SJSA1 (cell line): ENCODE measurements at places on chromosomes 2 and 18.

- peak; percentile 51 for DNase-seq
Observed at GRCh38 chr18:62523631-62524439, 1.0 kb downstream of the ZCCHC2 start.

- DNase-seq = no peak
Observed at GRCh38 chr18:36427369-36427768, 129.9 kb downstream of the FHOD3 start.

- peak; percentile 98 for DNase-seq
Observed at GRCh38 chr2:237291138-237291792, 122.7 kb downstream of the COL6A3 start.

DNA sequence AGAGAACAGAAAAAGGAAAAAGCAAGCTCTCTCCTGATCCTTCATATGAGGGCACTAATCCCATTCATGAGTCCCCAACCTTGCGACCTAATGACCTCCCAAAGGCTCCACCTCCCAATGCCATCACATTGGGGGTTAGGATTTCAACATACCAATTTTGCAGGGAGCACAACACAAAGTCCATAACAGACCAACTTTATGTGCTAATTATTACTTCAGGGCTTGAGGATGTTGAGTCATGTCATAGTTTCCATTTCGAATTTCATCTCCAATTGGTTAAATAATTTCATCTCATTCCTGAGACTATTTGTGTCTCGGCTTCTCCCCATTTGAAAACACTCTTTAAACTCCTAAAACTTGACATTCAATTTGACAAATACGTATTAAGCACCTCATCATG is 69.9 kb upstream of the KLF7 start:
- no peak for DNase-seq

- DNase-seq = no peak
Observed at GRCh38 chr2:104434318-104434792, 419.6 kb upstream of the POU3F3 start.

DNA sequence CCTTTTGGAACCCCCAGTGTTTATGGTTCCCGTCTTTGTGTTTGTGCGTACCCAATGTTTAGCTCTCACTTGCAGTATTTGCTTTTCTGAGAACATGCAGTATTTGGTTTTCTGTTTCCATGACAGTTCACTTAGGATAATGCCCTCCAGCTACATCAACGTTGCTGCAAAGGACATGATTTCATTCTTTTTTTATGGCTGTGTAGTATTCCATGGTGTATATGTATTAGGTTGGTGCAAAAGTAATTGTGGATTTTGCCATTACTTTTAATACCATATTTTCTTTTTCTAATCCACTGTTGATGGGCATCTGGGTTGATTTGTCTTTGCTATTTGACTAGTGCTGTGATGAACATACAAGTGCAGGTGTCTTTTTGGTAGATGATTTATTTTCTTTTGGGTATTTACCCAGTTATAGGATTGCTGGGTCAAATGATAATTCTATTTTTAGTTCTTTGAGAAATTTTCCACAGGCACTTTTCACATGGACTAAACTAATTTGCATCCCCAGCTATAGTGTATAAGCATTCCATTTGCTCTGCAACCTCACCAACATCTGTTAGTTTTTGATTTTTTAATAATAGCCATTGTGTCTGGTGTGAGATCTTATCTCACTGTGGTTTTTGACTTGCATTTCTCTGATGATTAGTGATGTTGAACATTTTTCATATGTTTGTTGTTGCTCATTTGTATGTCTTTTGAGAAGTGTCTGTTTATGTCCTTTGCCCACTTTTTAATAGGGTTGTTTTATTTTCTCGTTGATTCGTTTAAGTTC is 63.6 kb downstream of the CERS6 start:
- peak; percentile 10 for DNase-seq

GRCh38 chr2:196478588-196478987 is 160.9 kb upstream of the CCDC150 start:
- DNase-seq = no peak

DNA sequence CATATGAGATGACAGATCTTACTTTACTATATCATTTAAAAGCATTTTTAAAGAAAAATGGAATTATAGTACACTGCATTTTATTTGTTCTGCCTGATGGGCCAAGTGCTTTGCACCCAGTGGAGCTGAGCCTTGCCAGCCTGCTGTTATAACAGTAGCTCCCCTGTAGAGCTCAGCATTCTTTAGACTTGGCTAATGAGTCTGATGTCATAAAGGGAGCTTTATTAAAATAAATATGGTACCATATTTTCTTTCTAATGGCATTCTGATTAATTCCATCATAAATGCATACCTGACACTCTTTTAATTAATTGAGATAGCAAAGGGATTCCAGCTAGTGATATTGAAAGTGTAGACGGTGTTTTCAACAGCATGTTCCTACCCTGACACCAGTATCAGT is 40.7 kb downstream of the PARD3B start:
- DNase-seq = no peak

GRCh38 chr2:150495993-150496627 is 8.6 kb upstream of the RND3 start:
- peak; percentile 76 for DNase-seq

DNA sequence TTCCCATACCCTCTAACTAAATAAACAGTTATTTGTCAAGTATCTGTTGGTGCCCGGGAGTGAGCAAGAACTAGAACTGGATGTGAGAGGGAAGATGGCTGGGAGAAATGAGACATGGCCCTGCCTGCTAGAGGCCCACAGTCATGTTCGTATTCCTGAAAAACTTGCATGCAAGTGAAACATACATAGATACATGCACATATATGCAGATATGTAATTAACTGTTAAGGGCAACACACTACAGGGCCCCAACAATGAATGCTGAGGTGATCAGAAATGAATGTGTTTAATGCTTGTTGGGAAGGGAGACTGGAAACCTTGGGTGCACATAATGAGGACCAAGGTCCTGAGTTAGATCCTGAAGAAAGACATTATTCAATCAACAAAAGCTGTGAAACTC is 49.8 kb downstream of the ADD2 start:
- DNase-seq = peak; percentile 2

GRCh38 chr18:31217038-31217849 is 54.6 kb upstream of the DSC1 start:
- no peak for DNase-seq

DNA sequence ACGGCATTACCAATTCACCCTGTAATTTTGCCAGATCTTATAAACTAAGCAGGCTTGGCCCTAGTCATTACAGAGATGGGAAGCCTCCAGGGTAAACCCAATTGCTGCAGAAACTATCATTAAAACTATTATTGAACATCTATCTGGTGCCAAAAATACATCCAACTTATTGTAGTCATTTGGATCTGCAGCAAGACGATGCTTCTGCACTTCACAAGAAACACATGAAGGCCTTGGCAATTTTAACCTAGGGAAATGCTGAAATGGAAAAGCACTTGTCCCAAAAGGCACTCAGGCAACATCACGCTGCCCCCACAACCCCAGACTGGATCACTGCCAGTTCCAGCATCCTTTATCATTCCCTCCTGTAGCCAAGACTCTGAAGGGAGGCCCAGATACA is 85.3 kb upstream of the ACVR2A start:
- DNase-seq = no peak

- no peak for DNase-seq
Observed at GRCh38 chr18:62832282-62832681, 116.9 kb downstream of the PHLPP1 start.

GRCh38 chr18:13269521-13270011 is 51.0 kb downstream of the LDLRAD4 start:
- no peak for DNase-seq

DNA sequence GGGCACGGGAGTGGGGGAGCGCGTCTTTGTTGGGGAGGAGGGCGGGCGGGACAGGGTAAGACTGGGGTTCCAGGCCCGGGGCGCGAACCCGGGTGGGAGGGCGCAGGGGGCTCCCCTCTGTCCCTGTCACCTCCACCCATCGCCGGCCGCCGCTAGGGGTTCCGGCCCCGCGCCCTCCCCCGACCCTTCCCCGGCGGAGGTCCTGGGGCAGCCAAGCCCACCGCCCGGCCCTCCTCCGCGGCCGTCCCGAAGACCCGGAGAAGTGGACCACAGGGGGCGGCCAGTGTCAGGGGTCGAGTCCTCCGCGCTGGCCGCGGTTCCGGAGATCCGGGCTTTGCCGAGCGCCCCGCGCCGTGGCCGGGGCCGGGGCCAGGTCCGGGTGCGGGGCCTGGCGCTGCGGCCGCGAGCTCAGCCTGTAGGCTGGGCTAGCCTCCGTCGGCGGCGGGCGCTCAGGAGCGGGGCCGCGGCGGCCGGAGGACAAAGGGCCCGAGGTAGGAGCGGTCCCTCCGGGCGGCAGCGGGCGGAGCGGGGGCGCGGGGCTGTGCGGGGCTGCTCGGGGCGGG is 16.6 kb upstream of the E2F6 start:
- no peak for DNase-seq

DNA sequence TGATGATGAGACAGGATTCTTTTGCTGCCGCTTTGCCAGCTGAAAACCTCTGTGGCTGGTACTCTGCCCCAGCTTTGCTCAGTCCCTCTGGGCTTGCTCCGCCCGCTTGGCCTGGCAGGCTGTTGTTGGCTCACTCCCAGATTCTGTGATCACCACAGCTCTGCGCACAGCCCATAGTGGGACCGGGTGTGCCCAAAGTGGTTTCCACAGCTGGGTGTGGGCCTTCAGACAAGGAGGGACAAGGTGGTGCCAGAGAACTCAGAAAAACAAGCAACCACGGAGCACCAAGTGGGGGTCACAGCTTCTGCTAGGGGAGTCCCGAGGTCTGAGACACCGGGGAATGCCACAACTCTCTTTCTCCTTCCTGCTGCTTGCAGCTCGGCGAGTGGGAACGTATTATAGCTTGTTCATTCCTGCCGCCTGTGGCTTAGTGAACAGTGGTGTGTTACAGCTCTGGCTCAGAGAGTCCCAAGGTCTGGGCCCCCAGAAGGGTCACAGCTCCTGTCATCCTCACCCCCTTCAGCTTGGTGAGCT is 9.2 kb upstream of the KYNU start:
- DNase-seq = peak; percentile 9

- DNase-seq = no peak
Observed at GRCh38 chr2:144471305-144472045, 48.4 kb downstream of the ZEB2 start.

- DNase-seq = no peak
Observed at GRCh38 chr2:238403632-238404405, 22.9 kb upstream of the ASB1 start.

DNA sequence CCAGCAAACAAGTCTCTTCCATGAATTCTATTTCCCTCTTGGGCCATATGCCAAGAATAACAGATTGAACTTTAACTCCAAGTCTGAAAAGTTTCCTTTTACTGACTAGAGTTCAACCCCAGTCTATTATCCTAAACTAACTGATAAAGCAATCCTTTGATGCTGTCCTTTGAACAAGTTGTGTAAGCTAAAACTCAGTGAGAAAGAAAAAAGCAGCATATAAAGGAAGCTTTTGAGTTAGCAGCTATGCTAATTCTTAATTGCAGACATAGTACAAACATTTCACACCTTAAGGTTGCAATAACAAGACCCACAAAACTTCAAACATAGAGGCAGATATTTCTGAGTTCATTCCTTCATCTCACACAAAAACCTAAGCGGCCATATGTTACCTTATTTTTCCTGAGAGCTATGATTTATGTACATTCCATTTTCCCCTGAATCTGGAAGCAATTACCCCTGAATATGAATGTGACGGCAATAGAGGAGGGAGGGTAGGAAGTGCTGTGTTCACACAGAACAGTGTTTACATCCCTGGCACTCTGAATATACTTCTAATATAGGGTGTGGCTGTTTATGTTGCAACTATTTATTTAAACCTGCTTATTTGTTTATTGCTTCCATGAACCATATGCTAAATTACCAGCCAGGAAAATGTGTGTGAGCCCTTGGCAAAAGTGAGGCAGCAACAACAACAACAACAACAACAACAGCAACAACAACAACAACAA is 180.6 kb downstream of the IRS1 start:
- no peak for DNase-seq

GRCh38 chr2:65025453-65026123 is 30.6 kb upstream of the CEP68 start:
- DNase-seq = no peak

GRCh38 chr18:42654556-42654955 is 460.9 kb downstream of the RIT2 start:
- no peak for DNase-seq

DNA sequence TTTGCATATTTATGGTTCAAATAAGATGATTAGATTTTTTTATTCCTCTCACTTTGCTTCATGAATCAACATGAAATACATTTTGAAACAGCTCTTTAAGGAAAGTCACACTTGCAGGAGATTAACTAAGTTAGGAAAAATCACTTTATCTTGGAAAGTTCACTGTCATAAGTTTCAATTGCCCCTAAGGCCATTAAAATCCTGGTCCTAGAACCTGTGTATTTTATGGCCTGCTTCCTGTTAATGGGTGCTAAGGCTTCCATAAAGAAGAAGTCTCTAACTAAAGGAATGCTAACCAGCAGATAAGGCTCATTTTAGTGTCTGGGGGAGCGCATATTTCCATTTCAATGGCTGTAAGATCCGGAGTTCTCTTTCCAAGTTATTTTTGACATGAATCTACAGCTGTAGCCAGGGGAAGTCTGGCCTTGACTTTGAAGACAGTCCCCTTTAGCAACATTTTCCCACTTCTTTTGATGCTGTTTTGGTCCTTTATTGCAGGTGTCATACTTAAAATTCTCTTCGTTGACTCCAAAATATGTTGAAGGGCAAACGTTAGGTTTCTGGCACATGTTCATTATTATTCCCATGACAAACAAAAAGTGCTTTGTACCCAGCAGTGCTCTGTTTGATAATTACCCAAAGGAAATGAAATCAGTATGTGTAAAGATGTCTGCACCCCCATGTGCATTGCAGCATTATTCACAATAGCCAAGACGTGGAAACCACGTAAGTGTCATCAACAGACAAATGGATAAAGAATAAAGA is 34.4 kb upstream of the SH3BP4 start:
- DNase-seq = no peak

DNA sequence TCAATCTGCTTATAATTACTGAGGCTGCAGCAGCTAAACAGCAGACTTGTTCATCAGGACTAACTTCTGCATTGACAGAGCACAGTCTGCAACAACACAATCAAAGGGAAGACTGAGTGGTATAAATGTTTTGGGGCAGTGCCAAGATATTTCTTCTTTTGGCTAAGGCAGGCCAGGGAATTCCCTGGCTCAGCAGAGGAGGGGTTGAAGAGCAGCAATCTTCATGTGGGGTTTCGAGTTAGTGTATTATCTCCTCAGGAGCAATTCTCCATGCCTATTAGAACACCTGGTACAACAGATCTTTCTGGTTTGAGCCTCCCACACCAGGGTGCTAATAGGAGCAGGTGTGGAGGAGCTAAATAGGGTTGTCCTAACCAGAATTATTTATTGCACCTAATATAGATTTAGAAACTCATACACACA is 103.0 kb upstream of the STK17B start:
- peak; percentile 54 for DNase-seq

DNA sequence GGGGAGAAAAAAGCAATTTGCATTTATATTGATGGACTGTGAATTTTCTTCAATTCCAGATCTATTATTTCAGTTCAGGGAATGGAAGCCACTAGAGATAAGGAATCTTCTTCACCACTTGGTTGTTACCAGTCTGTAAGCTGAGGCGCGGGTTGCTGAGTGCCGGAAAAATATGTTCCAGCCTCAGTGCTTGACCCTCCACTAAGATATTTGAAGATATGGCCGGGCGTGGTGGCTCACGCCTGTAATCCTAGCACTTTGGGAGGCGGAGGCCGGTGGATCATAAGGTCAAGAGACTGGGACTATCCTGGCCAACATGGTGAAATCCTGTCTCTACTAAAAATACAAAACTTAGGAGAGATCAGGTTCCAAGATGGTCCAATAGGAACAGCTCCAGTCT is 9.1 kb upstream of the HMSD start:
- no peak for DNase-seq

- DNase-seq = no peak
Observed at GRCh38 chr18:60123031-60123430, 223.2 kb downstream of the PMAIP1 start.
